ENCODE measurements at places on chromosomes 16 and 17.

DNA sequence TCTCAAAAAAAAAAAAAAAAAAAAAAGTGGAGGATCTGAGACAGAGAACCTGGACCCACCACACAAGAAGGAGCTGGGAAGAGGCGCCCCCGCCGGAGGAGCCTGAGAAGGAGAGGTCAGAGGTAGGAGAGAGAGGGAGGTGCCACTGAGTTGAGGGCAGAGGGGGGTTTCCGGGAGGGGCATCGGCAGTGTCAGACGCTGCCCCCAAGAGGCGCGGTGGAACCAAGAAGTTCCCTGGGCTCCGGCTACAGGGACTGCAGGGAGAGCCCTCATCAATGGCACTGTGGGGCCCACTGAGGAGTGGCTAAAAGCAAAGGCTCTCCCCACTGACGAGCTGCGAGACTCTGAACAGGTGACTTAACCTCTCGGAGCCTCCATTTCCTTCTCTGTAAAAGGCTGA, 4.2 kb downstream of the CCDC42 start:
- DNase-seq, result no peak

DNA sequence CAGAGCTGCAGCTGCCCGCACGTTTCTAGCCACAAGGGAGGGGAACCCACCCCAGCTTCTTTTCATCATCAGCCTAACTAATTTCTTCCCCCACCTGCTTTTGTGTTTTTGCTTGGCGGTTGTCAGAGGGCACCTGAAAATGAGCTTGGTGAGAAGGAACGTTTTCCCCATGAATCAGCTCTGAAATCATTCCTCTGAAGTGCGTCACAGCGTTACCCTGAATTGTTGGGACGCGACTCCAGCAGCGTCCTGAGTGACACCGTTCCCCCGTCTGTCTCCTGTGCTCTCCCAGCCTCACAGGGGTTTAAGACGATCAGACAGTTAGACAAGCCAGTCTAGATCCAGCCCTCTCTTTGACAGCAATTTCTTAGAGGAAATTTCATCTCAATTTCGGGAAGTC, 722.9 kb upstream of the EEF2KMT start:
- no peak for DNase-seq

DNA sequence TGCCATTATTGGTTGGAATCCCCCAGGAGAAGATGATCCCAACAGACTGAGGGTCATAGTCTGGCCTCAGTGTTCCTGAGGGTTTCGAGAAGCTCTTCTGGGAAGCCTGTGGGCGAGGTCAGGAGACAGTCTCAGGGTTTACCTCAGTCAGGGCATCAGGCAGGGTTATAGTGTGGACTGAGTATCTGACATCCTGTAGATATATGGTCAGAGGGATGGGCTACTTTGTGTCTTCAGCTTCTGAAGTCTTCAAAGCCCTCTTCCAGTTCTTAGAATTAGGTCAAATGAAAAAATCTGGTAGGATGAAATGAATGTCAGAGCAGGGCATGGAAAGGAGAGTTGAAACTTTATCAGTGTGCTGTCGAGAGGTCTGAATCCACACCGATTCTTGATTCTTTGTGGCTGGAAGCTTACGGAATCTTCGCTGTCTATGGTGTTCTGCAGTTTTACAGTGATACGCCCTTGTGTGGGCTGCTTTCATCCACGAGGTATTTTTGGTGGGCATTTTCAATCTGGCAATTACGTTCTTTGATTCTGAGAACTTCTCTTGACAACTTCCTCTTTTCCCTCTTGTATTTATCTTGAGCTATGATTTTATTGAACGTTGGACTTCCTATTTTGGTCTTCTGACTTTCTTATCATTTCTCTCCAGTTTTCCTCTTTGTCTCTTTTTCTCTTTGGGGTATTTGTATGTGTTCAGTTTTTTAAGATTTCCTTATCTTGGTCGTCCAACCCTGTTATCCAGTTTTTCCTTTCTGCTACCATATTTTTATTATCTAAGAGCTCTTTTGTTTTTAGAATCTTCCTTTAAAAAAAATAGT, 30.4 kb downstream of the BPTF start:
- no peak for DNase-seq

DNA sequence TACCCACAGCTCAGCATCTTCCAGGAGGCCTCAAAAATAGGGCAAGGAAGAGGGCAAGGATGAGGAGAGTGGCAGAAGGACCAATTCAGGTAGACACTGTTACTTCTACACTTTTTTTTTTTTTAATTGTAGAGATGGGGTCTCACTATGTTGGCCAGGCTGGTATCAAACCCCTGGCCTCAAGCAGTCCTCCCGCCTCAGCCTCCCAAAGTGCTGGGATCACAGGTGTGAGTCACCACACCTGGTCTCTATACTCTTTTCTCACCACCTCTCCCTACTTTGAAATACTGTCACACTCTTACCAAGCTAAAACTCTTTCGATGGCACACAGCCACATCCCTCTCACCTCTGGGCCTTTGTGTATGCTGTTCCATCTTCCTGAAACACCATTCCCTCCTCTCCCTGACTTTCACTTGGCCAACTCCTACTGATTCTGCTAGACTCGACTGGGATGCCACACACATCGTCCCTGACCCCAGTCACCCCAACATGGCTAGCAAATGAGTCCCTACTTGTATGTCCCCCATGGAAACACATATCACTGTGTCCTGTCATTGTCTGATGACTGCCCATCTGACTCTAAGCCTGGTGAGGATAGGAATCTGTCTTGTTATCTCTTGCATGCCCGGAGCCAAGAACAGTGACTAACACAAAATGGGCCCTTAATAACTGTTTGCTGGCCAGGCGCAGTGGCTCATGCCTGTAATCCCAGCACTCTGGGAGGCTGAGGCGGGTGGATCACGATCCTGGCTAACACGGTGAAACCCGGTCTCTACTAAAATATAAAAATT, 7.2 kb upstream of the SLC43A2 start:
- no peak for DNase-seq

DNA sequence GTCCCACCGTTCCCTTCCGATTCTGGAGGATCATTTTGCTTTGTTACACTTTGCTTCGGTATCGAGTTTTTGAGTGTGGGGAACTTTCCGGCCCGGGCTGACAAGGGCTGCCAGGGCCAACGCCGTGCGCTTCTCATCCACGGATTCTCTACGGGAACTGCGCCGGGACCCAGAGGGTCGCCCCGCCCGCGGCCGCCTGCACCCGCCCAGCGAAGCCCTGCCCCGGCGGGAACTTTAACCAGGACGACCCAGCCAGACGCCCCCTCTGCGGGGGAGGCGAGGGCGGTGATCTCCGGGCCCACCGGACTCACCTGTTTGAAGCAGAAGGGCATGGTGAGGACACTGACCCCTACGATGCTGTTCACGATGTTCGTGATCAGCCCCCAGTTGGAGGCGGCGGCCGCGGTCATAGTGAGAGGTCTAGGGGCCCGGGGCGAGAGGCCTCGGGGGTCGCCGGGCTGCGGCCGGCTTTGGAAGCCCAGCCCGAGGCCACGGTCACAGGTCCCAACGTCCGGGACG, 536 bp downstream of the SLC38A10 start:
- no peak for DNase-seq

DNA sequence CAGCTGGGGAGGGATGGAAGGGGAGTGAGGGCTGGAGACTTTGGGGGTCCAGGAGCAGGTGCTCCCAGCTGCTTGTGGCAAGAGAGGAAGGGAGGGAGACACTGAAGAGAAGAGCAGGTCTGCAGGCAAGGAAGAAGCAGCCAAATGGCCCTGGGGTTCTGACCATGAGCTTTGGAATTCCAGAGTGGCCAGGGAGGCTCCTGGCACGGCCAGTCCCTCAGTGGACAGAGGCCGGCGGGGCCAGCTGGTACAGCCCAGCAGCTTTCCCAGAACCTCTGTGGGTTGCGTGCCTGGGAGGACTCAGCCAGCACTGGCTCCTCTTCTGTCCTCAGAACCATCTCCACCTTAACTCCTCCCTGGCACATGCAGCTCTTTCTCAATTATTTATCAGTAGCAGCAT, 233.0 kb downstream of the MSI2 start:
- no peak for DNase-seq

DNA sequence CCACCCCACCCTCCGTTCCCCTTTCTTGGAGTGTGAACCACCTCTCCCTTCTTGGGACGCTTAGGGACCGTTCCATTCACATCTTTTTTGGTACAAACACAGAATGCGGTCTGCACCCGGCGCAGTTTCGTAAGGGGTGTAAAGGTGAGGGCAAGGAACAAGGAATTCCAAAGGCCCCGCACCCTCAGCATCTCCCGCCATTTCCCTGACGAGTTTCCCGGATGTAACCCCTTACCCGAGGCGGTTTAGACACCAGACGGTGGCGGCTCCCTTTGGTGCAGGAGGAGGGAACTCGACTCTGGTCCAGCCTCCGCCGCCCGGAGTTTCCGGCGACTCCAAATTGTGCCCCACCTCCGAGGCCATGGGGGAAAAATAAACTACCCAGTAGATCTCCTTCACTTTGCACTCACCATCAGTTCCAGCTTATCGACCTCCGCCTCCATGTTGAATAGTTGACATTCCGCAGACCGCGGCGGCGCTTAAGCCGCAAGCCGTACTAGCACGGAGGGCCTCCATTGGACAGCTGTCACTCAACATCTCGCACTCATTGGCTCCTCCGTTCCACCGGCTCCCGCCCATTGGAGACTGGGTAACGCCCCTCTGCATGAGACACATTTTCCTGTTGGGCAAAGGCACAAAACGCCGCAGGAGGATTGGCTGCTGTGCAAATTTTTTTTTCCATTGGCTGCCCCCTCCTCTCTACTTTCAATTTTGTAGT, at the start of gene SKA2:
TSS of gene SKA2 (minus strand) at position 466 of the 718 bp plus-strand sequence. CDS start at position 443, 23 bp downstream.
- peak; percentile 95 for DNase-seq

DNA sequence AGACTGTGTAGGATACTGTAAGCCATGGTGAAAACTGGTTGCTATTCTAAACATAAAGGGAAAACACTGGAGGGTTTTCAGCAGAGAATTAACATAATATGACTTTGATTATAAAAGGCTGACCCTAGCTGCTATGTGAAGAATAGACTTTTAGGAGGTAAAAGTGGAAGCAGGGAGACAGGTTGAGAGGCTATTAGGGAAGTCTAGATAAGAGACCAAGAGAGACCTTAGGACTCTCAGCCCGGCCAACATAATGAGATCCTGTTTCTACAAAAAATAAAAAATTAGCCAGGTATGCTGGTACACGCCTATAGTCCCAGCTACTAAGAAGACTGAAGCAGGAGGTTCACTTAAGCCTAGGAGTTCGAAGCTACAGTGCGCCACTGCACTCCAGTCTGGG, 393.2 kb upstream of the PMFBP1 start:
- DNase-seq, result no peak

DNA sequence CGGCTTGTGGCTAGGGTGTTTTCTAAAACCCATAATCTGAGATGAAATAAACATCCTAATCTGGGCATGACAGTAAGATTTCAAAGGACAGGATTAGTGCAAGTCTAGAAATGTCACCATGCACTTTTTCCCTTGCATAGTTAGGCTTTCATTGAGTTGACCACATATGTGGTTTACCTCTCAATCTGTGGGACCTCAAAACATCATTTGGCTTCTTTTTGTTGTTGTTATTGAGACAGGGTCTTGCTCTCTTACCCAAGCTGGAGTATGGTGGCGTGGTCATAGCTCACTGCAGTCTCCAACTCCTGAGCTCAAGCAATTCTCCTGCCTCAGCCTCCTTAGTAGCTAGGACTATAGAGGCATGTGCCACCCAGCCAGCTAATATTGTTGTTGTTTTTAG, 197.8 kb downstream of the CEP112 start:
- DNase-seq, result no peak

DNA sequence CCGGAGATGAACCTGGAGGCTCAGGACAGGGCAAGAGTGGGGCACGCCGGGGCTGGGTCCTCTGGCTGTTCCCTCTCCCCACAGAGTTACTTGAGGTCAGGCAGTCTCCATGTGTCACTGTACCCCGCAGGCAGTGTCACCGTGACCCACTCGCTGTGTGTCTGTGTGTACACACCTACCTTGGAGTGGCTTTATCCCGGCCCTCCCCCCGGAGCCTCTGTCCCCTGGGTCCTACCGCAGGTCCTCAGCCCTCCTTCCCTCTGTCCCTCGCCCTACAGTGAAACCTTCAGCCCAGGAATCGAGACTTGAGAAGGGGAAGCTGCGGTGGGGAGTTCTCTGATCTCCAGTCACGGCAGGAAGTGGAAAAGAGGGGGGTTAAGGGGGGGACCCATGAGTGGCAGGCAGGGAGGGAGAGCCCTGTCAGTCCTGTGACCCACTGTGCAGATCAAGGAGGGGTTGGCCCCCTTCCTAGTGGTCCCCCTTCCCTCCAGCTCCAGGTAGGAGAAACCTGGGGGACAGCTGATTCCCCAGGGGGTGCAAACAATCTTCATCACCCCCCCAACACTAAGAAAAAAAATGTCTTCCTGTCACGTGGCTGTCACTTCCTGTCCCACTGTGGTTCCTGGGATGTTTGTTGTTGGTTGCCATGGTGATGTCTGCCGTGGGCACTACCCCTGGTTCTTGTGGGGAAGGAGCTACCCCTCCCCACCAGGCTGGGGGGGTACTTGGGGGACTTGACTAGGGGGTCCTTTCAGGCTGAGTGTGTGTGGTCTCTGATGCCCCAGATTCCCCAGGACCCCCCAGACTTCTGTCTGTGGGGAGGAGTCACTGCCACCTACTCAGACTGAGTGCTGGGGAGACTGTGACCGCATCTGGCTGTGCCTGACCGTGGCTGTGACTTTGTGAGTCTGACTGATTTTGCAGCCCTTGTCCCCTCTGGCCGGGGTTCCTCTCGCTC, 13.7 kb downstream of the RARA start:
- peak; percentile 82 for DNase-seq

GRCh38 chr16:53519417-53520091, 16.5 kb upstream of the AKTIP start:
- DNase-seq, result no peak

DNA sequence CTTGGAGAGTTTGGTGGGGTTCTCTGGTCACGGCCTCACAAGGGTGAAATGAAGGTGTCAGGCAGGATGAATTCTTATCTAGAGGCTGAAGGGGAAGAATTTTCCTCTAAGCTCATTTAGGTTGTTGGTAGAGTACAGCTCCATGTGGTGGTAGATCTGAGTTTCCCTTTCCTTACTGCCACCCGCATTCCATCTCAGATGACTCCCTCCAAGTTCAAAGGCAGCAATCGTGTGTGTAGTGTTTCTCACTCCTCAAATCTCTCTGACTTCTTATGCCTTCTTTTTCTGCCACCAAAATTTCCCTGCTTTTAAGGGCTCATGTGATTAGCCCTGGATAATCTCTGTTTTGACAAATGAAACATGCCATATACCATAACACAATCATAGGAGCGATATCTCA, 135.5 kb upstream of the MYOCD start:
- no peak for DNase-seq

GRCh38 chr17:56247816-56248215, 94.5 kb downstream of the ANKFN1 start:
- no peak for DNase-seq
